ENCODE measurements at places on chromosomes 7 and 10.

DNA sequence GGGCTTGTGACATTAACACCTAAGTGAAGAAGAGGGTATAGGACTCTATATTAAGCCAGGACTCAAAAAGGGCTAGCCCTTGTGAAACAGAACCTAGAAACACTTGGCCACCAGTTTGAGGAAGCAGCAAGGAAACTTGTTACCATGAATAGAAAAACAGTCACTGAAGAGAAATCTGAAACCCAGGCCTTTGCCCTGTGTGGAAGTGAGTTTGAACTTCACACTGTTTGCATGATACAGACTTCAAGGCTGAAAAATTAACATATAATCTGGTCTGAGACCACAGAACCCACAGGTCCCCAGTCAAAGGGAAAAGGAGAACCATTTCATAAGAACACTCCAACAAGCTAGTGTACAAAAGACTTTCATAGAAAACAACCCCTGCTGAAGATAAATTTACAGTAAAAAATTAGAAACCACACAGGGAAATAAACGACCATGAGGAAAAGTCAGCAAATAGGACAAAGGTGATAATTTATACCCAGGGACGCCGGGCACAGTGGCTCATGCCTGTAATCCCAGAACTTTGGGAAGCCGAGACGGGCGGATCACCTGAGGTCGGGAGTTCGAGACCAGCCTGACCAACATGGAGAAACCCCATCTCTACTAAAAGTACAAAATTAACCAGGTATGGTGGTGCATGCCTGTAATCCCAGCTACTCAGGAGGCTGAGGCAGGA is 76.1 kb downstream of the SKIDA1 start:
- DNase-seq, result no peak

DNA sequence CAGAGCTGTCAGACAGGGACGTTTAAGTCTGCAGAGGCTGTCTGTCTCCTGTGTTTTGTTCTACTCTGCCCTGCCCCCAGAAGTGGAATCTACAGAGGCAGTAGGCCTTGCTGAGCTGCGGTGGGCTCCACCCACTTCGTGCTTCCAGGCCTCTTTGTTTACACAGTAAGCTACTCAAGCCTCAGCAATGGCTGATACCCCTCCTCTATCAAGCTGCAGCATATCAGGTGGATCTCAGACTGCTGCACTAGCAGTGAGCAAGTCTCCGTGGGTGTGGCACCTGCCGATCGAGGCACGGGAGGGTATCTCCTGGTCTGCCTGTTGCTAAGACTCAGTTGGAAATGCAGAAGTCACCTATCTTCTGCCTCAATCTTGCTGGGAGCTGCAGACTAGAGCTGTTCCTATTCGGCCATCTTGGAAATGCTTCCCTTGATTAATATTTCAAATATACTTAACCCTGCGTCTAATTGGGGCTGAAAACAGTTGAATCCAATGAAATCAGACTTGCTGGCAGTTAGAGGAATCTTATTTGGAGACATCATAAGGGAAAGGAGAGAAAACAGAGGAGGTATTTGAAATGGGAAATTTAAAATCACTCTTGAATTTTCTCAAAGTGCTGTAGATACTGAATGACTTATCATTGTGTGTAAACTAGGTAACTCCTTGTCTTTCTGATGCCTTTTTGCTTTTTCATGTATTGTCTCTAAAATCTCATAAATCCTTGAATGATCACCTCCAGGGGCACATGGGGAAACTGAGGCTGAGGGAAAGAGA is 13.8 kb upstream of the CYP3A5 start:
- DNase-seq, result no peak

- no peak for DNase-seq
These were observed 15.5 kb downstream of the SVIL start for GRCh38 chr10:29619241-29619669.

DNA sequence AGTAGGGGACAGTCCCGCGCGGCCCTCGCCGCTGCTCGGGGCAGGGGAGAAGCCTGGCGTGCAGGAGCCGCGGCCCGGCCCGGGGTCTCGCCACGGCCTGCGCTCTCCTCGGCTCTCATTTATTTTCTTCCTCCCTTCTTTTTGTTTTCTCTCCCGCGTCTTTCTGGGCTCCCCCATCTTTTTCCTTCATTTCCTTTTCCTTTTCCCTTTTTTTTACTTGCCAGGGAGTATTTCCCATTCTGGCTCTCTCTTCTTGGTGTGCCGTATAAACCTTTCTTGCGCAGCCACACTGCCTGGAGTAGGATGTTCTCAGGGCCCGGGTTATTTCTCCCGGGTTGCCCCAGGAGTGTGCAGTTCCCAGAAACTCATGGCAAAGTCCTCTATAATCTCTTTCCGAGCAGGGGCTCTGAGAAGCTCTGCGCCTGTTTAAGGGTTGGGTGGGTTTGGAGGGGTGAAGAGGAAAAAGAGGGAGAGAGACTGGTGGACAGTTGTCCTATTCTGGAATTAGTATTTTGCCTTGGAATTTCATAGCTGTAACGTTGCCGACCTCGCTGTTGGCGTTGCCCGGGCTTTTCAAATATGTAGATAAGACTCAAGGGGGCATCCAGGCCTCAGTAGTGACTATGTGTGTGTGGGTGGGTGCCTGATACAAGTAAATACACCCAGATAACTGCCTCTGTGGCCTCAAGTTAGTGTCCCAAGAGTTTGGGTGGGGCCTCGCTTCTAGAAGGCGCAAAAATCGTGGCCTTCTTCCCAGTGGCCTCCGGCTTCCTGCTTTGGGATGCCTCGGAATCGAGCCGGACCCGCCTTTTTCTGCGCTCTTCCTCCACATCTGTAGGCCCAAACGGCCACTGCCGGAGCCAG is 4.3 kb upstream of the ZNF503 start:
- DNase-seq, result no peak

DNA sequence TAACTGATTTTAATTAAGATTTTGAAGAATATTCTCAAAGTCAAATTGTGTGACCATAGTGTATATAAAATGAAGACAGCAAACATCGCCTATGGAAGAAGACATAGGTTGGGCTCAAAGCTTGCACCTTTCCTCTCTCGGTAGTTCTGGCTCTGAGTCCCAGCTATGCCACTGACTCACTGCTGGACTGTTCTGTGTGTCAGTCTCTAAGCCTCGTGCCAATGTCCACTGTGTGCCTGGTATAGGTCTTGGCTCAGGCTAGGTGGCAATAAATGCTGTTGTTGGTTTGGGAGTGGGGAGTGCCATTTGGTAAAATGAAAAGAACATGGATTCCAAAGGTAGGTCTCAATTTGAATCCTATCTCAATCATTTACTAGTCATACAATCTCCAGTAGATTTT is 137.5 kb upstream of the RHEB start:
- DNase-seq, result no peak

DNA sequence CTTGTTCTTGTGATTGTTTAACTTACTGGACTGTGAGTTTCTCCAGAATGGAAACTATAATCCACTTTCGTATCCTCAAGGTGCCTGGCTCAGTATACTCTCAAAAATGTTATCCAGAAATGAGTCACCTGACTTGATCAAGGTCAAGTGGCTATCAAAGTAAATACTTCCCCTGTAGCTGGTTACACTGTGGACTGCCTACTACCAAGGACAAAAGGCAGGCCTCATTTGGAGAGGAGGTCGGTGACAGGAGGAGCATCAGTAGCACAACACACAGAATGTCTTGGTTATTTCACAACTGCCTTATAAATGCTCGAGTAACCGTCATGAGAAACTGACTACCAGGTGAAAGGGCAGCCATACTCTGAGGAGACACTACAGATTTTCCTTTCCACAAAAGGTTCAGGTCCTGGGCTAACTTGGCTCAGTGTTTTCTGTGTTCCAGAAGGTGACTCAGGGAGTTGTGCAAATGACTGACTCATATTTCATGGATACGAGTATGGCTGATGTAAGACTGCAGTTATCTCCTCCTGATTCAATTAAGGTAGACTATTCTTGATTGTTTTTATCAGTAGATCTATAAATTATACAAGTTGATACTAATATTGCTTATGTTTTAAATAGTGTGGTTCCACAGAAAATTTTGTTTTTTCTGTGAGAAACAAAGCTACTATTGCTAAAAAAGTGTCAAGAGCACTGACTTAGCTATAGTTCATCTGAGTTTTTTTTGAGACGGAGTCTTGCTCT is 4.2 kb upstream of the CCNY start:
- DNase-seq, result no peak

DNA sequence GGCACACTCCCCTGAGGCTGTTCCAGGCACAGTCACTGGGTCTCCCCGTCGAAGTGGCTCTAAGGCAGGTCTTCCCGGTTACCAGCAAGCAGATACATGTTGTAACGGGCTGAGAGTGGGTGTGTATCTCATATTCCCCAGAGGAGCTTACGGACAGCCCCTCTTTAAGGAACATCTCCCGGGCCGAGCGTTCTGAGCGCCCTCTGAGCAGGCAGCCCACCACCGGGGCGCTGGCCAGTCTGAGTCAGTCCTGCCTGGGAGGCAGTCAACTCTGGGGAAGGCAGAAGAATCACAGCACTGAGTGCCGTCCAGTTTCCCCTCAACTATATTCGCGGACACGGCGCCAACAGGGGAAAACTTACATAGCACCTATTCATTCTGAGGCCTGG is 117.4 kb downstream of the LHPP start:
- no peak for DNase-seq

- DNase-seq, result no peak
These were observed 165.6 kb downstream of the TPK1 start for GRCh38 chr7:144670218-144670617.
